H9 (cell line): ENCODE measurements at places on chromosomes 4 and X. TPM values are rescaled to one million over a fixed set of nuclear protein-coding genes. Genes with fewer than 3 reads are reported as not detected.

GRCh38 chr4:106494066-106494465 lies 125.5 kb upstream of the GIMD1 start:
- H3K4me3 ChIP-seq: no peak overlapping the region
- no peak overlapping the region for H3K27ac ChIP-seq
- peaks cover 2% of the 10 kb centered on the region; the same call in 1 of the 3 replicates for H3K36me3 ChIP-seq
- H3K27me3 ChIP-seq: no peaks in the 10 kb centered on the region
- no peak for DNase-seq

DNA sequence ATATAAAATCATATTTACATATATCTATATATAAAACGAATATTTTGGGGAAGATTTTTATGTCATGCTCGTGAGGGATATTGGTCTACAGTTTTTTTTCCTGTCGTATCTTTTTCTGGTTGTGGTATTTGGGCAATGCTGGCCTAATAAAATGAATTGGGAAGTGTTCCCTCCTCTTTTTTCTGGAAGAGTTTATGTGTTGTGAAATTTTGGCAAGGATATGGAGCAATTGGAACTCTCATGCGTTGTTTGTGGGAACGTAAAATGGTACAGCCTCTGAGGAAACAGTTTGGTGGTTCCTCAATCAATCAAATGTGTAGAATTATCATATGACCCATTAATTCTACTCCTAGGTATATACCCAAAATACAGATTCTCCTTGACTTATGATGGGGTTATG lies 69.8 kb downstream of the ZNF182 start:
- H3K4me3 ChIP-seq: no peak overlapping the region
- H3K27me3 ChIP-seq: no peaks in the 10 kb centered on the region
- no peaks in the 10 kb centered on the region for H3K4me1 ChIP-seq
- no peak overlapping the region for H3K27ac ChIP-seq

DNA sequence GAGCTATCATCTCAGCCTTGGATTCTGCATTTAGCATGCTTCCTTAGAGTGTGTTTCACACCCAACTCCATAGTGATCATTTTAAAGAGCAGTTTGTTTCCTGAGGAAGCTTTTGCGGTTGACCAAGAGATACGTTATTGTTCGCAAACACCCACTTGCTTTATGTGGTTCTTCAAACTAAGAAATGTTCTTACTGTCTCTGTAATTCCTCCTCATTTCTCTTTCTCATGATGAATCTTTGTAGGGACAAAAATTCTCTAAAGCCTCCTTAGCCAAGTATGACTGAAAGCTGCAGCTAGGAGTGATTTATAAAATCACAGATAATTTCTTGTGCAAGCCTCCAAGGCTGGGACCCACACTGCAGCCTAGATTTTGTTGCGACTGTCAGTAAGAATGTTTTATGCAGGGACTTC lies 10.0 kb downstream of the TNIP3 start:
- peaks cover 2% of the 10 kb centered on the region; the same call in 1 of the 2 replicates for H3K27me3 ChIP-seq
- no peaks in the 10 kb centered on the region for H3K36me3 ChIP-seq
- no peak overlapping the region for H3K4me3 ChIP-seq
- no peak overlapping the region for H3K27ac ChIP-seq
- no peak for DNase-seq

Gene HS3ST1
- total RNA-seq: 0.04 and 0.20 TPM in 2 replicates

Gene FAM53A
- 2.3 and 2.4 TPM in 2 replicates for total RNA-seq
